ENCODE measurements at places on chromosomes 3 and 15.

- DNase-seq: no peak
These were observed 576.7 kb downstream of the DIPK2A start for GRCh38 chr3:144548346-144548745.

GRCh38 chr3:160665784-160666526 is 11.0 kb upstream of the ARL14 start:
- DNase-seq: peak; percentile 86

DNA sequence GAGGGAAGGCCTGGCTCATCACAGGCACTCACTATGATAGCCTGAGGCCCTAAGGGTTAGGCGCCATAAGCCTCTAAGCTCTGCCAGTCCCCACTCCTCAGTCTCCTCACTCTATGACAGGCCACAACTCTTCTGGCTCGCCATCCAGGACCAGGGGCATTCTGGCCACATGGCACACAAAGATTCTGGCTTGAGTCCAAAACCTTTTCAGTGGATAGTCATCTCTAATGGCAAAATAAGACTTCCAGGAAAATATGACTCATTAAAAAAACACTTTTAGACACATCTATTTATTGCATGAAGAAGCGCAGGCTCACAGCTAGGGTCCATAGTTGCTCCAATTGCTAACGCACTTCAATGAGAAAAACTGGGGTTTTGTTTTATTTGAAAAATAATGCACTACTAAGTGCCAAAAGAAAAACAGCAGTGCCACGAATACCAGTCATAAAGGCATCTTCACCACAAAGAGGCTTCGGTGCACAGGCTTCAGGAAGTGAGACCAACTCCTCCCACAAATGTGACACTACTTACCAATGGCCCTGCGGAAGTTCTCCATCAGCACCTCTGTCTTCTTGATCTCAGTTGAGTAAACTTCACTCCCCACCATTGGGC is 11.1 kb downstream of the RUVBL1 start:
- DNase-seq: peak; percentile 92

- no peak for DNase-seq
These were observed 61.3 kb downstream of the KLHL25 start for GRCh38 chr15:85733416-85733815.

- no peak for DNase-seq
These were observed 215.1 kb upstream of the MLF1 start for GRCh38 chr3:158355623-158356588.

- DNase-seq: no peak
These were observed 6.1 kb upstream of the ABTB1 start for GRCh38 chr3:127666676-127667075.

DNA sequence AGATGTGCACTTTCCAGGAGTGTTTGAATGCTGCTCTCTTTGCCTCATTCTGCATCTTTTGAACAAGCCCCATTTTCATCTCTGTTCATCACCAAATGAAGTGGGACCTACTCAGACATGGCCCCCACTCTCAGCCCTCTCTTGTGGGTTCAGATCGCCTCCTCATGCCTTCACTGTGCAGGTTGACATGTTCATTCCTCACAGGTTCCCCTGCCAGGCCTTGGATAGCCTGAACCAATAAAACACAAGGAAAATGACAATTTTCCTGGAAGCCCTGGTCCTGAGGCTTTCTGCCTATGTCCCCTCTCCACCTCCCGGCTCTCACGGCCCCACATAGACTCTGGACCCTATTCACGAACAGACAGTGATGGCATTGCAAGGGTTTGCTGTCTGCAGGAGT is 17.7 kb downstream of the KLF15 start:
- DNase-seq: no peak

DNA sequence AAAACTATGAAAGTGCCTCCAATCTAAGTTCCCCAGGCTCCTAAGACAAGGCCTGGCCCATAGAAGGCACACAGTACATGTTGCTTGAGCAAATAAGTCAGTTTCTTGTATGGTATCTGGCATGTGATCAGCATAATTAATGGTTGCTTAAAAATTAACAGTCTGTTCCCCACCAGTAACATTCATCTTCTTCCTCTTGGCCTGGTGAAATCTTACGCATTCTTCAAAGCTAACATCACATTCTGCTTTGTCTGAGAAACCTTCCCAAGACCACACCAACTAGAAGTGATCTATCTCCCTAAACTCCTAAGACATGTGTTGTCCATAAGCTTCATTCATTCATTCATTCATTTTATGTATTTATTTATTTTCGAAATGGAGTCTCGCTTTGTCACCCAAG is 48.1 kb downstream of the LIPC start:
- DNase-seq: no peak
